ENCODE measurements at places on chromosomes 5 and 9. TPM values are rescaled to one million over a fixed set of nuclear protein-coding genes. Genes with fewer than 3 reads are reported as not detected.

DNA sequence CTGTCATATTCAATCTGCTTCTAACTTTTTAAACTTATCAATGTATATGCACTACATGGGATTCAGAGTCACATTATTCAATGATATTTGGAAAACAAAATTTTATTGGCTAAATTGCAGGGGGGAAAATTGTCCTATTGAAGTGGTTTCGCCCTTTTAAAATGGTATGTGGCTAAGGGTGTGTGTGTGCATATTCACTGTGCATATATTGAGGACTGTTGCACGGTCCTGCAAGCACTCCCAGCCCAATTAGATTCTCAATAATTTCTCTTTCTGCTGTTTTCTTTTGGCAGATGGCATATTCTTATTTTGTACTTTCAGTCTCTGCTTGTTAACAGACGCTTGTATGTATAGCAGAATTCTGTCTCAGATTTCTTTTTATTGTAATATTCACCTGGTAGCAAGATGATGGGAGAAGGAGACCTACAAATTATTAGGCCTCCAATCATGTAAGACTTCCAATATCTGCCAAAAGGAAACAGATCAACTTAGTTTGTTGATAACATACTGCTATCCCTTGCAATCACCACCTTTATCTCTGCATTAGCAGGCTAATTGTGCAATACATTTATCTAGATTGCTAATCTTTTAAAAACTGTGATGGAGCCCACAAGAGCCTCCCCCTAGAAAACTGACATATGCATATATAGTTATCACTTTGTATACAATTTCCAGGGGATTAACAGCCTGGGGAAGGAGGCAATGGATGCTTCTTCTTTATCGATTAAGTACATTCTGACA lies 411.5 kb downstream of the PLK2 start:
- DNase-seq, result no peak

The SEMA6A gene
- 51.3 TPM for polyA plus RNA-seq

The ANXA2R gene
- 1.3 TPM for polyA plus RNA-seq

- DNase-seq, result no peak
Observed at GRCh38 chr5:133644000-133644865, 31.9 kb upstream of the FSTL4 start.

DNA sequence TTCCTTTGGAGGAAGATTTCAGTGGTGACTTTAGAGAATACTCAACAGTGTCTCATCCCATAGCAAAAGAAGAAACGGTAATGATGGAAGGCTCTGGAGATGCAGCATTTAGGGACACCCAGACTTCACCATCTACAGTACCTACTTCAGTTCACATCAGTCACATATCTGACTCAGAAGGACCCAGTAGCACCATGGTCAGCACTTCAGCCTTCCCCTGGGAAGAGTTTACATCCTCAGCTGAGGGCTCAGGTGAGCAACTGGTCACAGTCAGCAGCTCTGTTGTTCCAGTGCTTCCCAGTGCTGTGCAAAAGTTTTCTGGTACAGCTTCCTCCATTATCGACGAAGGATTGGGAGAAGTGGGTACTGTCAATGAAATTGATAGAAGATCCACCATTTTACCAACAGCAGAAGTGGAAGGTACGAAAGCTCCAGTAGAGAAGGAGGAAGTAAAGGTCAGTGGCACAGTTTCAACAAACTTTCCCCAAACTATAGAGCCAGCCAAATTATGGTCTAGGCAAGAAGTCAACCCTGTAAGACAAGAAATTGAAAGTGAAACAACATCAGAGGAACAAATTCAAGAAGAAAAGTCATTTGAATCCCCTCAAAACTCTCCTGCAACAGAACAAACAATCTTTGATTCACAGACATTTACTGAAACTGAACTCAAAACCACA lies 67.4 kb downstream of the VCAN start:
- no peak for DNase-seq

DNA sequence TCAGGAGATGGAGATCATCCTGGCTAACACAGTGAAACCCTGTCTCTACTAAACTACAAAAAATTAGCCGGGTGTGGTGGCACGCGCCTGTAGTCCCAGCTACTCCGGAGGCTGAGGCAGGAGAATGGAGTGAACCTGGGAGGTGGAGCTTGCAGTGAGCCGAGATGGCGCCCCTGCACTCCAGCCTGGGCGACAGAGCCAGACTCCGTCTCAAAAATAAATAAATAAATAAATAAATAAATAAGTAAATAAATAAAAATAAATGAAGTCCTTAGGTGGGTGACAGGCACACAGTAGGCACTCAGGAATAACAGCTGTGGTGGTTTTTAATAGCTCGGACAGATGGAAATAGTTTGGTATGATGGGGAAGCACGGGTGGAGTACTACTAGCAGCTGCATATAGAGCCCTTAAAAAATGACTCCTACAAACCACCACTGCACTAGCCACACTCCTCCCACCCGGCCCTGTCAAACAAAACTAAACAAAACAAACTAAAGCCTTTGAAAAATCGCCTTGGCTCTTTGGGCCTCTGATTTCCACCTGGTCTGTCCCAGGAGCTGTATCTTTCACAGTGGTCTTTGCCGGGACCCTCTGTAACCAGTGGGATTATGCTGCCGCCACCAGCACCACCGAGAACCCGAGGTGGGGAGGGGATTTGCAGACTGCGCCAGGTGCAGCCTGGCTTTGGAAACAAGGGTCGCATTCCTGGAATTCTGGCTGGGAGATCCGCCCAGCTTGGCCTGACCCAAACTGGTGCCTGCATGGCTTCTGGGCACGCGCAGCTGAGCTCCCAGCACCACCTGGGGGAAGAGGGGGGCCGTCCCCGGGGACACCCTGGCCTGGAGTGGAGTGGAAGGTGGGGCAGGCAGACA lies 5.1 kb upstream of the WDR5 start:
- DNase-seq, result no peak

GRCh38 chr5:96743065-96743768 lies 64.5 kb downstream of the ERAP1 start:
- DNase-seq, result no peak

The TRAF1 gene
- polyA plus RNA-seq, result 4.9 TPM

The BHMT gene
- 305 TPM for polyA plus RNA-seq

DNA sequence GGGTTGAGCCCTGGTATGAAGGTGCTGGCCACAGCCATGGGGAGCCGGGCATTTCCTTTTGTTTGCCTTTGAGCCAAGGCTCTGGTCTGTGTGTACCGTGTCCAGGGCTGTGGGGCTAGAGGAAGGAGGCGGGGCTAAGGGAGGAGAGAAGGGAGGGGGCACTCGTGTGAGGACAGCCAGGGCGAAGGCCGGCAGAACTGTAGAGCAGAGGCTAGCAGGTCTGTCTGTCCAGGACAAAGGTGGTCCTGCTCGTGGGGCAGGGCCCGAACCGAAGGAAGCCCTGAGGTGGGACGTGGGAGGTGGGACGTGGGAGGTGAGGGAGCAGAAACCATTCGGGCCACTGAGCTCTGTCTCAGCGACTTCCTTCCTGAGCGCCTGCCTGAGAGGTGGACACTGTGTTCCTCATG lies 41.3 kb upstream of the TESK1 start:
- DNase-seq, result no peak

DNA sequence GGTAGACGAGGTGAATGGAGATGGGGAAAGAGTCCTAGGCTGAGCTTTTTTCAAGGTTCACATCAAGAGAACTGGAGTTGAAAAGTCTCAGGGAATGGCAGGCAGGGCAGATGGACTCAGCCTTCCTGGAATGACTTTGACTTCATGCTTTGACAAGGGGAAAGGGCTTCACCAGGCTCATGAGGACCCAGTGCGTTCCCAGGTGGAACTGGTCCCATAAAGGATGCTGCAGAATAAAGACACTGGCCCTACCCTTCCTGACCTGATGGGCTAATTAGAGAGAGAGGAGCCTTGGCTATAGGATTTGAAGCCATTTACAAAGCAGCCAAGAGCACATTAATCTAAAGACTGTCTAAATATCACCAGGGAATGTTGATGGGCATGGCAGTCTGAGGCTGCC lies 63.8 kb downstream of the IL31RA start:
- DNase-seq, result no peak

DNA sequence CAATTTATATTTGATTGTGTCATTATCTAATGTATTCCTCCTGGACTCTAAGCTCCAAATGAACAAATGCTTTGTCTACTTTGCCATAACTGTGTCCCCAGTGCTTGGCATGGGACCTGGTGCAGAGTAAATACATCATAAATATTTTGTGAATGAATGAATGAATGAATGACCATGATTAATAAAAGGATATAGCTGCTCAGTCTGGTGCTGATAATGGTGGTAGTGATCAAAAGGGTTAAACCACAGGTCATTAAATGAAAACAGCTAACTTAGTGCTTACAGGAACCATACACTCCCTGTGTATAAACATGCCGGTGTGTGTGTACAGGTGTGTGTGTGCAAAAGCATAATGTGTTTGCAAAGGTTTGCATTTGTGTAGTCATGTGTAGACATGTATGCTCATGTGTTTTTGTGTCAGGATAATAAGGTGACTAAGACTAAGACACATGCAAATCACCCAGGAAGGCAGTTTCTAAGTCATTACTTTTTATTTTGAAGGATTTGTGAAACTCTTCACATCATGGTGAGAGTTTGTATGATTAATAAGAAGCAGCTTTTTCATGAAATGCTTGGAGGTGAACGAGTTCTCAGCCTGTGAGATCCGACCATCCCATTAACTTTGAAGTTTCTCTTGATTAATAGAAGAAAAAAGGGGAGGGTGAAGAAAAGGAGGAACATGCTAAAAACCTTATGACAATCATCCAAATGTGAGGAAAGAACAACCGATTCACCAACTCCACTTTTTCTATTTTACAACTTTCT lies 24.6 kb downstream of the SPARC start:
- no peak for DNase-seq

The RETREG1 gene
- polyA plus RNA-seq, result 48.6 TPM

The CCNJL gene
- 7.9 TPM for polyA plus RNA-seq

The OR13C5 gene
- polyA plus RNA-seq, result not detected

- no peak for DNase-seq
Observed at GRCh38 chr5:139146809-139147482, 51.2 kb downstream of the SIL1 start.

- DNase-seq, result peak; percentile 39
Observed at GRCh38 chr5:1666812-1667588, 132.6 kb downstream of the MRPL36 start.

- DNase-seq, result no peak
Observed at GRCh38 chr9:88652876-88653275, 117.9 kb downstream of the NXNL2 start.

GRCh38 chr5:159003045-159004030 lies 96.4 kb downstream of the EBF1 start:
- no peak for DNase-seq

The GRXCR2 gene
- not detected for polyA plus RNA-seq
